GM12878 (cell line): ENCODE measurements at places on chromosomes 6 and 20.

DNA sequence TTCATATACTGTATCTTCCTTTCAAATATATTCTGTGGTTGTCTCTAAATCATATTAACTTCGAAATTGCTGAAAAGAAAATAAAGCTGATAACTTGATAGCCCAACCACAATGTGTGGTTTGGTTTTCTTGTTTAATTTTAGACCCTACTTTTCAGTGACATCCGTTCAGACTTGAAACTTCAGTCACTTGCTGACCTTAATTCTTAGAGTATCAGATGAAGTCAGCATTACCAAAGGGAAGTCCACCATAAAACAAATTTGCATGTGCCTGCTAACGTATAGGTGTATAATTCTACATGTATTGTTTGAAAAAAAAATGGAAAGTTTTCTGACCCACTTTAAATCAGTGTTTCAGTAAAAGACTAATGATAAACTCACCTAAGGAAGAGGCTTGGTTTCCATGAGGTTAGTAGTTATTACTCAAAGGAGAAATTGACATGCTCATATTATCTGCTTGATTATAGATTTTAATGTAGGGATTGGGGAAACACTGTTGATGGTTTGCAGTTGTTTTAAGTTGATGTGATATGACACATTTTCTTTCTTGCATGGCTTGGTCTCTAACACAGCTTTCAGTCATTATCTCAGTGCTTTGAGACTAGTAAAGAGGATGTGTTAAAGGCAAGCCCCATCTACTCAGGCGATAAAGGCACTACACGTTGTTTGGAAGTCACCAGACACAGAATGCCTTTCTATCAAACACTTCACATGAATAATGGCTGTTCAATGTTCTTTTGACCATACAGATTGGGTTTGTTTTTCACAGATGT lies 5.2 kb upstream of the IL17A start:
- DNase-seq, result peak; percentile 58

GRCh38 chr6:35197196-35197595 lies 16.6 kb upstream of the SCUBE3 start:
- no peak for DNase-seq

- DNase-seq, result no peak
Measured at GRCh38 chr6:63496361-63496804, 75.9 kb upstream of the LOC128125822 start.

DNA sequence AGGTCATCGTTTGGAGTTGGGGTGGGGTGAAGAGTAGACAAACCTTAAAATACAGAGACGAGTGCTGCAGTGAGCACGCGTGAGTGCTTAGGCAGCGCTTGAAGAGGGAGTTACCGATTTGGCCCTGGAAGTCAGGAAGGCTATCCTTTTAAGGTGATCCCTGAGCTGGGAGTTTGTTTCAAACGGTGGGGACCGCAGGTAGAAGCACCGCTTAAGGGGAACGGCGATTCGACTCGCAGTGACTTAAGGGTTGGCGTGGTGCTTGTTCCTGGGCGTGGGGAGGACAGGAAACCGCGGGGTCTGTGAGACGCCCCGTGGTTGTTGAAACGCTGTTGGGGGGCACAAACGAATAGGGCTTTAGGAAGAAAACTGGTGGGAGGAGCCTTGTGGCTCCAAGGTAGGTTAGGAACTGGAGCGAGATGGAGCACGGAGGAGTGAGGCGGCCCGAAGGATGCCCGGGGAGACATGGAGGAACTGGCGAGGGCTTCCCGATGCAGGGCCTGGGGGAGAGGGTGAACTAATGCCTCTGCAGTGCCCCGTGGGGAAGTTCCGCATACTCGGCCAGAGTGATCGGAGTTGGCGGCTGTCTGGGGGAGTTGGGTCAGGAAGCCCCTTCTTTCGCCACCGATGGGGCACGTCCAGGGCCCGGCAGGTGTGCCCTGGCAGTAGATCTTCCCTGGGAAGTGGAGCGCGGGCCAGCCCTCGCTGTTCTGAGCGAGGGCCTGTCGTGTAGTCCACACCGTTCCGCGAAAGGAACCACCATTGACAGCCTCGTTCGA lies 1.3 kb upstream of the CDYL start:
- DNase-seq, result no peak
